Right atrium auricular region (tissue), 2 donors: ENCODE measurements at places on chromosomes 3 and 15. TPM values are rescaled to one million over a fixed set of nuclear protein-coding genes. Genes with fewer than 3 reads are reported as not detected.

AGBL1 gene
- not detected for total RNA-seq

HIGD2B gene
- total RNA-seq: not detected

ALPK3 gene
- total RNA-seq: 51.0 TPM

NDUFB4 gene
- 244 TPM for total RNA-seq

NIPA2 gene
- 28.1 TPM for total RNA-seq

CYP8B1 gene
- not detected for total RNA-seq

PRR23B gene
- not detected for total RNA-seq

GRCh38 chr3:12588039-12589009 is 31.4 kb downstream of the MKRN2 start:
- no peak for DNase-seq
- peak overlapping the region; percentile 70 for H3K27ac ChIP-seq
- no peaks in the 10 kb centered on the region for H3K27me3 ChIP-seq
- peaks cover 84% of the 10 kb centered on the region for H3K36me3 ChIP-seq
- H3K4me3 ChIP-seq: no peak overlapping the region

DNA sequence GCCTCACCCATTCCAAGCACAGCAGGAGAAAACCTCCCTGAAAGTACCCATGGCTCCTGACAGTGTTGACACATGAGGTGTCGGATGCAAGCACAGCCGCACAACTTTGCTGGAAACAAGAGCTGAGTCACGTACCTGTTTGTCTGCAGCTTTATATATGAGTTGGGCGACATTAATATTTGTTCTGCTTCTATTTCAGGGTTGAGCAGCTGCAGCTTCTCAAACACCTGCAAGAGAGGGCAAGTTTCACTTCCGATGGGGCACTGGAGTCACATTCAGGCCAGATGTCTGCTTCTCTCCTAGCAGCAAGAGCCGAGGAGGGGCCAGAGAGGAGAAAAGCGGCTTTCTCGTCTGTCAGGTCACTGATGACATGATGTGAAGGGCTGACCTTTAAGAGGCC is 88.0 kb downstream of the NUP210 start:
- DNase-seq: no peak
- H3K27me3 ChIP-seq: no peaks in the 10 kb centered on the region
- H3K36me3 ChIP-seq: no peaks in the 10 kb centered on the region
- H3K27ac ChIP-seq: no peak overlapping the region
- no peaks in the 10 kb centered on the region for H3K4me1 ChIP-seq

DNA sequence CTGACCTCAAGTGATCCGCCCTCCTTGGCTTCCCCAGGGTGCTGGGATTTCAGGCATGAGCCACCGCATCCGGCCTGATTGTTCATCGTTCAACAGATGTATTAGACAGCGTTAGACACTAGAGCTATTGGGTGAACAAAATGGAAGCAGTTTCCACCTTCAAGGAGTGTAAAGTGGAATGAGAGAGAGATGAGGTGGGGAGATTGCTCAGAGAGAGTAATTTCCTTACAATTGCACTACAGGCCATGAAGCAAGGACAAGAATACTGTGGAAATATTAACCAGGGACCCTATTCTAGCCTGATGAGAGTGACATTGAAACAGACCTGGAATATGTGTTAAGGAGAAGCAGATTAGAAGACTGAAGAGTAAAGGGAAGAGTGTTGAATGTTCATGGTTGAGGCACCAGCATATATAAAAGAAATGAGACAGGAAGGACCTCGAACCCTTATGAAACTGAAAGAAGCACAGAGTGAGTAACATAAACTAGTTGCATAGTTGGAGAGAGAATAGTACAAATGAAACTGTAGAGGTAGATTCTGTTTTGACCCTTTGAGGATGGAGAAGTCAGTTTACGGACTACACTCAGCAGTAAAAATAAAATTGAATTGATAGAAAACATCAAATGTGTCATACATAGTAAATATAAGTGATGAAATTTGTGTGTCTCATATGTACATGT is 7.2 kb downstream of the RTF1 start:
- H3K4me3 ChIP-seq: no peak overlapping the region
- DNase-seq: no peak
- no peaks in the 10 kb centered on the region for H3K27me3 ChIP-seq
- no peak overlapping the region for H3K27ac ChIP-seq
- no peaks in the 10 kb centered on the region for H3K36me3 ChIP-seq
- H3K4me1 ChIP-seq: no peaks in the 10 kb centered on the region

GRCh38 chr15:34708422-34708821 is 46.4 kb downstream of the GJD2 start:
- H3K4me1 ChIP-seq: no peaks in the 10 kb centered on the region
- H3K27ac ChIP-seq: peak overlapping the region; percentile 48
- no peaks in the 10 kb centered on the region for H3K36me3 ChIP-seq
- no peaks in the 10 kb centered on the region for H3K27me3 ChIP-seq

- H3K4me3 ChIP-seq: no peak overlapping the region
- H3K4me1 ChIP-seq: no peaks in the 10 kb centered on the region
- H3K36me3 ChIP-seq: no peaks in the 10 kb centered on the region
- DNase-seq: no peak
- no peak overlapping the region for H3K27ac ChIP-seq
- H3K27me3 ChIP-seq: no peaks in the 10 kb centered on the region
Observed at GRCh38 chr15:35191783-35192182, 106.7 kb upstream of the NANOGP8 start.

- H3K36me3 ChIP-seq: no peaks in the 10 kb centered on the region
- H3K27me3 ChIP-seq: no peaks in the 10 kb centered on the region
- DNase-seq: no peak
- peaks cover 15% of the 10 kb centered on the region for H3K4me1 ChIP-seq
- H3K4me3 ChIP-seq: no peak overlapping the region
Observed at GRCh38 chr15:62994975-62995681, 47.4 kb upstream of the TPM1 start.

DNA sequence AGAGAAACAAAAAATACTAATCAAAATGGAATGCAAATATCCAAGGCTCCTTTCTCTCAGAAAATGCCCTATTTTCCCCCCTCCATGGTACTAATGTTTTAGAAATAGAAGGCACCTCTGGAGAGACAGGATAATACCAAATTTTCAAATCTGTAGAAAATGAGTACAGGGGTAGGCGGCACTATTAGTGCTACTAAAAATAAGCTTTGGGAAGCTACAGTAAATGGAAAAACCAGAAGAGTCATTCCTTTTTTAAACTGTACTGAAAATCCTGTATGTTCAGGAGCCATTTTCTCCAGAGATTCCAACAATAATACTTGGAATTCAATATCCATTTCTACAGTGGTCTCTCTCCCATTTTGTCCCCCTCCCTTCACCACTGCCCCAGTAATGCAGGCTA is 320.8 kb downstream of the RORA start:
- DNase-seq: no peak
- no peak overlapping the region for H3K27ac ChIP-seq
- peaks cover under 1% of the 10 kb centered on the region for H3K4me1 ChIP-seq
- no peaks in the 10 kb centered on the region for H3K27me3 ChIP-seq
- H3K36me3 ChIP-seq: no peaks in the 10 kb centered on the region

- no peaks in the 10 kb centered on the region for H3K36me3 ChIP-seq
- H3K4me1 ChIP-seq: no peaks in the 10 kb centered on the region
- no peak overlapping the region for H3K27ac ChIP-seq
- no peak overlapping the region for H3K4me3 ChIP-seq
- DNase-seq: no peak
Observed at GRCh38 chr3:31251083-31251482, 281.6 kb upstream of the STT3B start.

GRCh38 chr15:77741106-77741505 is 108.4 kb upstream of the LINGO1 start:
- no peaks in the 10 kb centered on the region for H3K27me3 ChIP-seq
- H3K36me3 ChIP-seq: no peaks in the 10 kb centered on the region

GRCh38 chr15:99568625-99569352 is 3.0 kb downstream of the MEF2A start:
- DNase-seq: no peak
- no peaks in the 10 kb centered on the region for H3K27me3 ChIP-seq
- peak overlapping the region; percentile 100 for H3K27ac ChIP-seq
- H3K36me3 ChIP-seq: no peaks in the 10 kb centered on the region

DNA sequence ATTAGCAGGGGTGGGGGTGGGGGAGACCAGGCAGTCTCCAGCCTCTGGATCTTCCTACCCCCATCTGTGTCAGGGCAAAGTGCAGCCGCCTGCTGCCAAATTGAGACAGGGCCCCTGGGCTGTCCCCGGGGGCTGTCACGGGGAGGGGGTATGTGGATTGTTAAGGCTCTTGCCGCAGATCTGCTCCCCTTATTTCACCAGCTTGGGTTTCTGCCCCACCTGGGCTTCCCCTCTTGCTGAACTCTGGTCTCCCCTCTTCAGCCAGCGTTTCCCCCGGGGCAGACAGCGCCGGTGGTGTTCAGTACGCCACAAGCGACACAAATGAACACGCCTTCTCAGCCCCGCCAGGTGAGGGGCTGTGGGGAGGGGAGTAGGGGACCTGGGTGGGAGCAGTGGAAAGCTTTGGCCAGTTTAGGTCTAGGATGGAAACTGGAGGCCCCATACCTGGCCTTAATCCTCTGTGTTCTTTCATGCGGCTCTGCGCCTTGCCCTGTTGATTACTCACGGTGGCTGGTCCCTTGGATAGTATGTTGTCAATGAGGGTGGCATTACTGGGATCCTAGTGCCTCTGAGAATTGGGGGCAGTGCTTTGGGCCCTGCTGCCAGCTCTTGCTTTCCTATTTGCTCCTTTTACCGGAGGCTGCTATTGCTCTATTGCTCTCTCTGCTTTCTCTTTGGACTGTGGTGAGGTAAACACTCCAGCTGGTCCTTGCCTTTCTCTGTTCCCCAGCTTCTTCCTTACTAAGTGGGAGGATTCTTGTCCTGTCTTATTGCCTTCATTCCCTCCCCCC is 1.7 kb downstream of the EIF4G1 start:
- no peak for DNase-seq
- H3K4me3 ChIP-seq: peak overlapping the region; percentile 76
- H3K27me3 ChIP-seq: no peaks in the 10 kb centered on the region
- H3K36me3 ChIP-seq: peaks cover 18% of the 10 kb centered on the region
- no peaks in the 10 kb centered on the region for H3K4me1 ChIP-seq

DNA sequence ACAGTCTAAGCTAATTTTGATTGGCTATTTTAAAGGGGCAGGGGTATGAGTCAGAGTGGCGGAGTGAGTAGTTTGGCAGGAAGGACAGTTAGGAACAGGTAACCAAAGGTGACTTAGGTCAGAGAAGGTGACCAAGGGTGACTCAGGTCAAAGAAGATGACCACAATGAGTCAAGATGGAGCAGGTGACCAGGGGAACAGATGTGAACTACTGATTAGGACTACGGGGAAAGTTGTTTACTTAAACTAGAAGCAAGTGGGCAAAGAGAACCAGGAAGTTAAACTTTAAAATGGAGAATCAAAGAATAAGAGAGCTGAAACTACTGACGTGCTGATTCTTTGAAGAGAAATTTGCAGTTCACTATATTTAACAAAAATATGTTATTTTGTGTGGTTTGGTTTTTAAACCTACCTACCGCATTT is 14.1 kb upstream of the CA12 start:
- no peak for DNase-seq
- H3K4me3 ChIP-seq: no peak overlapping the region
- H3K27ac ChIP-seq: no peak overlapping the region
- H3K27me3 ChIP-seq: no peaks in the 10 kb centered on the region
- no peaks in the 10 kb centered on the region for H3K36me3 ChIP-seq

DNA sequence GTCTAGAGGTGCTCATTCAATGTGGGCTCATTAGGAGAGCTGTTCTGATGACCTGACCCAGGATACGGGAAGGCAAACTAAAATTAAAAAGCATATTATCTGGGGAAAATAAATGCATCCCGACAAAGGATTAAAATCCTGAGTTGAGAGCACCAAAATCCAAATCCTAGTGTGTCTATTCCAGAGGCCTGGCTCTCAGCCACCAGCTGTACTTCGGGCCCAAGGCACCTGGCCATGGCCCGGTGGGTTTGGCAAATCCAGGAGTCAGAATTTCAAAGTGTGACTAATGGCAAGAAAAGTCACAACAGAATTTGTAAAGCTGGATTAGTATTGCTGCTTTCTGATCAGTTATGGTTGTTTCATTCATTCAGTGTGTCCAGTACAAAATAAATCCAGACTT is 2.6 kb upstream of the LYSMD4 start:
- peaks cover 13% of the 10 kb centered on the region for H3K4me1 ChIP-seq
- H3K27ac ChIP-seq: no peak overlapping the region
- no peak for DNase-seq
- H3K36me3 ChIP-seq: no peaks in the 10 kb centered on the region
- no peak overlapping the region for H3K4me3 ChIP-seq

GRCh38 chr15:46309914-46310313 is 675.1 kb downstream of the SQOR start:
- no peaks in the 10 kb centered on the region for H3K27me3 ChIP-seq
- no peaks in the 10 kb centered on the region for H3K36me3 ChIP-seq
- no peak overlapping the region for H3K27ac ChIP-seq

- H3K4me1 ChIP-seq: peaks cover 81% of the 10 kb centered on the region
- H3K36me3 ChIP-seq: no peaks in the 10 kb centered on the region
- DNase-seq: no peak
Observed at GRCh38 chr15:40932156-40932555, 3.0 kb downstream of the DLL4 start.

- H3K4me3 ChIP-seq: no peak overlapping the region
- no peak overlapping the region for H3K27ac ChIP-seq
- no peaks in the 10 kb centered on the region for H3K27me3 ChIP-seq
- no peak for DNase-seq
Observed at GRCh38 chr3:114299421-114299820, 5.6 kb downstream of the TIGIT start.

GRCh38 chr3:72276806-72277205 is 491.9 kb upstream of the PROK2 start:
- H3K4me1 ChIP-seq: peaks cover 27% of the 10 kb centered on the region
- H3K36me3 ChIP-seq: no peaks in the 10 kb centered on the region
- DNase-seq: no peak
- H3K4me3 ChIP-seq: no peak overlapping the region
- H3K27me3 ChIP-seq: no peaks in the 10 kb centered on the region

DNA sequence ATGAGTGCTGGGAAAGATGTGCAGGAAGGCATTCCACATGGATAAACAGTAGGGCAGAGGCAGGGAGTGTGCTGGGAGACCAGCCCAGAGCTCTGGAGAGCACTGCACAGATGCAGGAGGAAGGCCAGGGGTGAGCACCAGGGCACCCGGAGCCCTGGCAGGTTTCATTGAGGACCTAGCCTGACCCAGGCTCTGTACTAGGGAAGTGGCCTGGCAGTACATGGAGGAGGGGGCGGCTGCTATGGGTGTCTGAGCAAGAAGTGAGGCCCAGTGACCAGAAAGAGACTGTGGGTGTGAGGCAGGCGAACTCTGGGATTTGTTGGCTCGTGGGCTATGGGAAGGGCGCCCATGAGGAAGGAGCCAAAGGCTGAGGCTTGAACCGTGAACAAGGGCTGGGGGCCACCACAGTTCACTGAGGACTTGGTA is 139.1 kb downstream of the DNAJB8 start:
- DNase-seq: no peak
- H3K27ac ChIP-seq: no peak overlapping the region
- no peaks in the 10 kb centered on the region for H3K27me3 ChIP-seq
- H3K4me1 ChIP-seq: no peaks in the 10 kb centered on the region
